ENCODE measurements at places on chromosomes 4 and X.

DNA sequence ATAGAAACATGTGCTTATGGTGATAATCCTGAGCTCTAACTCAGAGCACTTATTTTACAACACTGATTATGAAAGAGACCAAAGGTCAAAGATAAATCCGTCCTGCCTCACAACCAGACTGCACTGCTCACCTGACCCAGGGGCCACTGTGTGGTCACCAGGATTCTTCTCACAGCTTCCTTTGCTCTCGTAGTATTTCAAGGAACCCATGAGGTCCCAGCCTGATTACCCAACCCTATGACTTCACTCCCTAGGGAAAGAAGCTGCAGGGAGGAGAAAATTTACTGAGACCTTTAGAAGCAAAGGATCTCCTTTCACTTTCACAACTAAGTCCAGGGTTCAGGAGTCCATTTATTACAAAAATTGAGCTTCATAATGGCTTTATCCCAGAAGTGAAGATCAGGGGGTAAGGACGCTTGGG, 9.6 kb downstream of the SLC25A5 start:
- no peak for DNase-seq

- DNase-seq = no peak
These were observed 250.6 kb upstream of the NDST3 start for GRCh38 chr4:117783716-117784115.

DNA sequence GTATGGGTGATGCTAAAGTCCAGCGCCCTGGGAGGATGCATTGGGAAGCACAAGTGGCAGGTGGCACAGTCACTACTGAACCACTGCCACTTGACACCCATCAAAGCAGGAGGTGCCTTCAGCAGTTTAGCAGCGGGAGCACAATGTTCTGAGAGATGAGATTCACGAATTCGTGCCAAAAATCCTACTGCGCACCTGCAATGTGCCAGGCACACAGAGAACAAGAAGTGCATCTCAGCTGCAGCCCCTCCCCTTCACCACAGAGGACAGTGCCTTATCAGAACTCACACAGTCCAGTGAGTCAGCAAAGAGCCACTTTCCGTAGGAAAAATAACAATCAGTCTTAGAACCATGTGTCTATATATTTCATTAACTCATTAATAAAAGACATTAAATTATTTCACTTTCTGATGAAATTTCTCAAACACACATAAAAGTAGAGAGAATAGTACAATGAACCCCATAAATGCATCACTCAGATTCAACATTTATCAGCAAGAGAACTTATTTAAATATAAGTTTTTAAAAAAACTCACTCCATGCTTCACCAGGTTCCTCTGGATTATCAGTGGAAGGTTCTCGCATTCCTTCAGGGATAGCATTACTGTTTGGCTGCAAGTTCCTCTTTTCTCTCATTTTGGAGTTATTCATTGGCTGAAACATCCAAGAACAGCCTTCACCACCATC, 47.0 kb downstream of the BEND2 start:
- peak; percentile 75 for DNase-seq

GRCh38 chr4:106264331-106264728, 51.7 kb downstream of the TBCK start:
- no peak for DNase-seq

DNA sequence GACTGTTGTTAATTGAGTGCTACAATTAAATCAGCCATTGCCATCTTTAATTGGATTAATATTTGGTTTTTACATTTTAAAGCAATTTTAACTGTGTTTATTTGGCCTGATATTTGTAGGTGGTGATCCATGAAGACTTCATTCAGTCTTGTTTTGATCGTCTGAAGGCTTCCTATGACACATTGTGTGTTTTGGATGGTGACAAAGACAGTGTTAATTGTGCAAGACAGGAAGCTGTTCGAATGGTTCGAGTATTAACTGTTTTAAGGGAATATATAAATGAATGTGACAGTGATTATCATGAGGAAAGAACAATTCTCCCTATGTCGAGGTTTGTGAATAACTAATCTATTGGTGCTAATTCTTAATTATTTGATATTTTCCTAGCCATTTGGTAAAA, 82.6 kb downstream of the USP9X start:
- DNase-seq = no peak
